NCI-H2081 (cell line): ENCODE measurements at places on chromosomes 16 and 17.

DNA sequence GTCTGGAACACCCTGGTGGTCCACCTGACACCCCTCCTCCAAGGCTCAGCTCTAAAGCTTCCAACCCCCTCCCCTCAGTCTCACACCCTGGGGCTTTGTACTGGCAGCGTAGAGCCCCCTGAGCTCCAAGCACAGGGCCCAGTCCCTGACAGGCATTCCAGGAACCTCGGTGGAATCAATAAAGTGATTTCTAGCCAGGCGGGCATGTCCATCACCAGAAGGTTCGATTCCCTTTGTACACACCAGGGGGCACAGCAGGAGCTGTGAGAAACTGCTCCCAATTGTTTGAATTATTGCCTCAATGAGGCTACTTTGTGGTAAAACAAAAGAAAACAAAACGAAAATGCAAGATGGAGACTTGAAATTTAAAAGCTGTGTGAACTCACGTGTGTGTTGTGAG lies 51.8 kb downstream of the SMPD3 start:
- DNase-seq: no peak

DNA sequence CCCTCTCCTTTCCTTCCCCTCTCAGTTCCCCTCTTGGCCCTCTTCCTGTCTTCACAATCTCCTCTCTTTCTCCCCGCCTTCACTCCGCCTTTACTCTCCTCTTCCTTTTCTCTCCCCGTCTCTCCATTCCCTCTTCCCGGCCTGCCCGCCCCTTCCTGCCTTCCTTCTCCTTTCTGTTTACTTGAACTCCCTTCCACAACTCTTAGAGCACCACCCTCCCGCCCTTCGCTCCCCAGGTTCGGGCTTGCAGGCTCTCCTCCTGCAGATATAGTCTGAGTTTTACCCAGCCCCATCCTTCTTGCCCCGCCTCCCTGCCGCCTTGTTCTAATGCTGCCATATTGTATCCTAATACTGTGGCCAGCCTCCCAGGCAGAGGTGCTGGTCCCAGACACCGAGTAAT lies 201.5 kb upstream of the N4BP1 start:
- DNase-seq: no peak

DNA sequence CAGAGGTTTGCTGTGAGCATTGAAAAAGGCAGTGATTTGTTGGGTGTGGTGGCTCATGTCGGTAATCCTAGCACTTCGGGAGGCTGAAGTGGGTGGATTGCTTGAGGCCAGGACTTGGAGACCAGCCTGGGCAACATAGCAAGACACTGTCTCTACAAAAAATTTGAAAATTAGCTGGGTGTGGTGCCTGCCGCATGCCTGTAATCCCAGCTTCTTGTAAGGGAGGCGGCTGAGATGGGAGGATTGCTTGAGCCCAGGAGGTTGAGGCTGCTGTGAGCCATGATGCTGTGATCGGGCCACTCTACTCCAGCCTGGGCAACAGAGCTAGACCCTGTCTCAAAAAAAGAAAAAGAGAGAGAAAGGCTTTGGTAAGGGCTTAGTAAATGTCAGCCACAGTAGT lies 7.0 kb upstream of the NPIPB2 start:
- no peak for DNase-seq

GRCh38 chr17:48002266-48002915 lies 31.5 kb downstream of the CDK5RAP3 start:
- DNase-seq: peak; percentile 51

- DNase-seq: no peak
Observed at GRCh38 chr17:13350466-13350865, 251.3 kb downstream of the HS3ST3A1 start.

DNA sequence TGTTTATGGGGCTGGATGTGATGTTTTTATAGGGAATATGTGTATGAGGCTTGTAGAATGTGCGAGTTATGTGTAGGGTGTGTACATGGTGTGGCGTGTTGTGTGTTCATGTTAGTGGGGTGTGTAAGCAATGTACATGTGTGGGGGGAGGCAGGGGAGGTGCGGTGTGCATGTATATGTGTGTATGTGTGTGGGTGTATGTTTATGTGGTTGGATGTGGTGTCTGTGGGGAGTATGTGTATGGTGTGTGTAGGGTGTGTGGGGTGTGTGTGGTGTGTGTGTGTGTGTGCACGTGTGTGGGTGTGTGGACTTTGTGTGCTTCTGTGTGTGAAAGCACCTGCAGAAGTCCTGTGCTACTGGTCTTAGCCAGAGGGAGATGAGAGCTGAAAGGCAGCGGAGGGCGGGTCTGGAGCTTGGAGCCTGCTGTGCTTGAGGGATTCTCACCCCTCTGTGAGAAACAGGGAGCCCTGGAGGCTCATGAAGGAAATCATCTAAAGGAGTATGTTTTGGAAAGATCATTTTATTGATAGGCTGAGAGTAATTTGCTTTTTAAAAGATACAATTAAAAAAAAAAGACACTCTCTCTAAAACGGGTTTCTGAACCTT lies 222.7 kb downstream of the HS3ST4 start:
- DNase-seq: no peak

GRCh38 chr16:46759309-46759708 lies 11.2 kb upstream of the MYLK3 start:
- DNase-seq: no peak

DNA sequence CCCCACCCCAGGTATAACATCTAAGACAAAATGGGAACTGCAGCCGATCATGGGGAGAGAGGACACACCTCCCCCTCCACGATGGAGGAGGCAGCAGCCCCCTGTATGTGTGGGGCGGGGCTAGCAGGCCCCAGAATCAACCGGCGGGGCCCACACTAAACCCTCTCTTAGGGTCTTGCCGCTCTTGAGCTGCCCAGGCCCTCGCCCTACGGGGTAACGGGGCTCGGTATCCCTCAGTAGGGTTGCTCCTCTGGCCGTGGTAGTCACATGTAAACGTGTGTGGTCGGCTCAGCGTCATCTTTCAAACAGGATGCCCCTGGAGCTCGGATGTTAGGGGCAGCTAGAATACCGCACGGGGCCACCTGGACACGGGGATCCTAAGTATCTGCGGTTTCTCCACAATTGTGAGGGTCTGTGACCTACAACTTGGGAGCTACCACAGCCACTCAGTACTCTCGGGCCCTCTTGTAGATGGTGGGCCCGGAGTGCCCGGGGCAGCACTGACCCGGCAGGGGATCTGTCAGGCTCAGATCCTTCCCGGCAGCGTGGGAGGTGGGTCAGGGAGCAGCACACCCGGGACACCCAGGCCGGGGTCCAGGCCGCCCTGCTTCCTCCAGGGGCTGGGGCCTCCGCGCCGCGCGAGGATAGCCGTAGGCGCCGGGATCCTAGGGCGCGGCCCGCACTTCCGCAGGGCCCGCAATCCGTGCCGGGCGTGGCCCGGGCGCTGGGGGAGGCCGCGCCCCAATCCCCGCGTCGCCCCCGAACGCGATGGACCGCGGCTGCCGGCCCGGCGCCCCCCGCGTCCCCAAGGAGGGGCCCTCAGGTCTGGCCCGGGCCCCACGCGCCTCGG lies 781 bp downstream of the ARHGDIA start:
- DNase-seq: peak; percentile 53

- DNase-seq: no peak
Observed at GRCh38 chr17:81694810-81695209, 8.4 kb upstream of the MRPL12 start.

DNA sequence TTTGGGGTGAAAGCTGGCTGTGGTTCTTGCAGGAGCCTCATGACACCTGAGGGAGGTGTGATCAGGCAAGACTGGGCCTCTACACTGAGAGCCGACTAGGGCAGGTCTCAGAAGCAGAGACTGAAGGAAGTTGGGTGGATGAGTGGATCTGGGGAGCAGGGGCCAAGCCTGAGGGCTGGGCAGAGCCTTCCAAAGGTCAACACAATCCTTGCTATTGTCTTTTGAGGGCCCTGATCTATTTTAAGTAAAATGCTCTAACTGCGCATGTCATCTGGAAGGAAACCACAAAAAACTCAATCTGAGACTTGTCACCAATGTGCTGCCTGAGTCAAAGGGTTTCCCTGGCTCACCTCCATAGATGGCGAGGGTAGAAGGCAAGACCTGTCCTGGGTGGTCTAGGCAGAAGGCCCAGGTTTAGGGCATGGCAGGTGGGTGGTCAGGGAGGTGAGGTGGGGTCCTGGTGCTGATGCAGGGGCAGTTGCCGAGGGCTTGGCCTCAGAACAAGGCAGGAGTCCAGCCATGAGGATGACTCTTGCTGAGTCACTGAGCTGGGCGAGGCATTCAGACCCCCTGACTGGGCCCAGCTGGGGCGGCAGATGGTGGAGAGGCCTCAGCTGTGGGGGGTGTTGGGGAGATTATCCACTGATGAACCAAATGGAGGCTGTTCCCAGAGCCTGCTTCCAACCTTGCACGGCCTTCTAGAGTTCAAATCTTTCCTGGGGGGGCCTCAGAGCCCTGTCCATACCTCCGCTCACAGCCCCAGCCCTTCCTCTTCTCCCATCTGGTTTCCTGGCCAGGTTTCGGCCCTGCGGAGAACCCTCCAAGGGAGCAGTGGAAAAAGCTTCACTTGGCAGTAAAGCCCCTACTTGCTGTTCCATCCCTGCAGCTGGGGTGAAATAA lies 5.1 kb downstream of the MVP start:
- no peak for DNase-seq

DNA sequence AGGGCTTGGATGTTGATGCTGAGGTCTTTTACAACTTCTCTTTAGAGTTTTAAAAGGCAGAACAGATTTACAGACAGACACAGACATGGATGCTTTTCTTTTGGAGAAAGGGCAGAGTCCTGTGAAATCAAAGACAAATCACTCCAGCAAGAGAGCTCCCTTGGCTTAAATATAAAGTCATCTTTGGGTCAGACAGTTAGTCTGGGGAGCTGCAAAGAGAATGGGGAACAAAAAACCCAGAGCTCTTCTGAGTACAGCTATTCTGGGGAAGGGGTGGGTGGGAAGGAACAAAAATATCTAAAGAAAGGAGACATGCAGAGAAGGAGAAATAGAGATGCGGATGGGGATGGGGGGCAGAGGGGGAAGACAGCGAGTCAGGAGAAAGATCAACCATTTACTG lies 266.6 kb downstream of the XYLT1 start:
- no peak for DNase-seq

GRCh38 chr16:559021-559380 lies 1.2 kb upstream of the PRR35 start:
- no peak for DNase-seq

DNA sequence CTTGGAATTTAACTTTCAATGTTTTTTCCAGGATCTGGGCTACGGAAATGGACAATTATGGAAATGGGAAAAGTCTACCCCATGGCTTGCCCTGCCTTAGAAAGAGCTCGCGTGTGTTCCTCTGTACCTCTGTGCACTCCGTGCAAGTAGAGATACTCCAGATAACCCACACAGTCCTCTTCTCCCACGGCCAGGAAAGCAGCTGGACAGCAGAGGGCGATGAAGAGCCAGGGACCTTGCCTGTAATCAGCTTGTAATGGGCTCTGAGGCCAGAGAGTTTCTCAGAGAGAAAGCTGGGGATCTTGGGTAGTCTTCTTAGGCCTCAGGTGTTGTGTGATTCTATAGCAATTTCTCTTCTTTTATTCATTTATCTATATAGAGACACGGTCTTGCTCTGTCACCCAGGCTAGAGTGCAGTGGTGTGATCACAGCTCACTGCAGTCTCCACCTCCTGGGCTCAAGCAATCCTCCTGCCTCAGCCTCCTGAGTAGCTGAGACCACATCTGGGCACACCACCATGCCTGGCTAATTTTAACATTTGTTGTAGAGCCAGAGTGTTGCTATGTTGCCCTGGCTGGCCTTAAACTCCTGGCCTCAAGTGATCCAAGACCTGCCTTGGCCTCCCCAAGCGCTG lies 2.4 kb upstream of the SOCS7 start:
- DNase-seq: peak; percentile 86

- peak; percentile 17 for DNase-seq
Observed at GRCh38 chr17:21194703-21195102, 19.3 kb downstream of the TMEM11 start.

DNA sequence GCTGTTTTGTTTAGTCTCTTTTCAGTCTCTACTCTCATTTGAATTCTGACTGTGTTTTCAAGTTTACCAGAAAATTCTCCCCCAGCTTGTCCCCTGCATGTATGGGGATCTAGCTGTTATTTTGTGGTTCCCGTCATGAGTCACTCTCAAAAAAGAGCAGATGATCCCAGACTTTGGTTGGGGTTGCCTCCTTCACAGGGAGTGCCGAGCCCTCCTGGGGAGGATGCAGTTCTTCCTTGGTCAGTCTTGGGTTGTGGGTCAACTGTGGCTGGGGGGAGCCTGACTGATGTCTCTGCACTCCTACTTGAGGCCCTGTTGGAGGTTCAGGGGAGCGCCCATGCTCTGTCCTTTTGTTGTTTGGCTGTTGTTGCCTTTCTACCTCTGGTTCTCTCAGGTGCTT lies 37.7 kb downstream of the EPN2 start:
- DNase-seq: no peak

GRCh38 chr16:11639925-11640899 lies 28.0 kb upstream of the SNN start:
- no peak for DNase-seq

GRCh38 chr16:3020604-3021448 lies 658 bp downstream of the TNFRSF12A start:
- DNase-seq: peak; percentile 30

DNA sequence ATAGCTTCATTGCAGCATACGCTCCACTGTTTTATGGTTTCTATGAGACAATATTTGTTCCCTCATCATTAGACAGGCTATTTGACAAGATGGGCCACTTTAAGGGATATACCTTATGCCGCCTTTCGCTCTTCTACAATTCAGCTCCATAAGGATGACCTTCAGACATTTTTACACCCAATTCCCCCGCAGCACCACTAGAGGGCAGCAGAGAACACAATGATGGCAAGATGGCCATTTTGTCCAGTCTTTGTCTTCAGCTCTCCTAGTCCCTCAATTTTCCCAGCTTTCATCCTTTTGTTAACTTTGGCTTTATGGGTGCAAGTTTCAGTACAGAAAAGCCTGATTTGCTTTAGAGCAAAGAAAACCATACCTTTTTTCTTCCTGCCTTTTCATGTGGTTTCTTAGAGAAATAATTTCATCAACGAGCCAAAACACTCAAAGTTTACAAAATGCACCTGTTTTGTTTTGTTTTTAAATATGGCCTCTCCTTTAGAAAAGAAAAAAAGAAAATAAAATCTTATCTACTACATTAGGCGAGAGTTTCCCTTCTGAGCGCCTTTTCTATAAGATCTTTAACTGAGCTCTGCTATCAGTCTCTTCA lies 355.3 kb downstream of the TOX3 start:
- peak; percentile 70 for DNase-seq

GRCh38 chr17:6796017-6796886 lies 20.2 kb downstream of the FBXO39 start:
- DNase-seq: no peak

DNA sequence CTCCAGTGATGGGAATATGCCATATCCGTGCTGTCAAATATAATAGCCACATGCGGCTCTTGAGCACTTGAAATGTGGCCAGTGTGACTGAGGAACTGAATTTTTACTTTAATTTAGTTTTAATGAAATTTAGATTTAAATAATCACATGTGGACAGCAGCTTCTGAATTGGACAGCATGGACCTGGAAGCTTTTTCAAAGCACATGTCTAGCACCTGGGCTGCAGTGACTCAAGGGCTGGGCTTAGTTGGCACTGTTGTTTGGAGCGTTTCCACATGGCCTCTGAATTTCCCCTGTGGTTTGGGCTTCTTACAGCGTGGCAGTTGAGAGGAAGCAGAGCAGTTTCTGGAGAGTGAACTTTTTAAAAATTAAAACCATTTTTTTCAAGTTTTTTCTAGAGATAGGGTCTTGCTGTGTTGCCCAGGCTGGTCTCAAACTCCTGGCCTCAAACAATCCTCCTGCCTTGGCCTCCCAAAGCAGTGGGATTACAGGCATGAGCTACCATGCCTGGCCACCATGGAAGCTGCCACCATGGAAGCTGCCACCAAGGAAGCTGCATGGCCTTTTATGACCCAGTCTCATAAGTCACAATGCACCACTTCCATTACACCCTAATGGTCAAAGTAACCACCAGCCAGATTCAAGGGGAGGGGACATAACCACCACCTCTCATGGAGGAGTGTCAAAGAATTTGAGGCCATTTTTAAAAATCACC lies 6.7 kb upstream of the TOB1 start:
- DNase-seq: no peak
